ENCODE measurements at places on chromosomes 1 and 21.

DNA sequence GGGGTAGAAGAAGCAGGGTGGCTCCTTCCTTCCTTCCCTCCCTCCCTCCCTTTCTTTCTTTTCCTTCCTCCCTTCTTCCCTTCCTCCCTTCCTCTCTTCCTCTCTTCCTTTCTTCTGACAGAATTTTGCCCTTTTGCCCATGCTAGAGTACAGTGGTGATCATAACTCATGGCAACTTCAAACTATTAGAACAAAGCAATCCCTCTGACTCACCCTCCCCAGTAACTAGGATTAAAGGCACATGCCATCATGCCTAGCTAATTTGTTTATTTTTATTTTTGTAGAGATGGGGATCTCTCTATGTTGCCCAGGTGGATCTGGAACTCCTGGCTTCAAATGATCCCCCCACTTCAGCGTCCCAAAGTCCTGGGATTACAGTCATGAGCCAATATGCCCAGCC is 10.0 kb upstream of the RPE65 start:
- DNase-seq = no peak
- no peak overlapping the region for H3K4me3 ChIP-seq
- no peaks in the 10 kb centered on the region for H3K36me3 ChIP-seq

GRCh38 chr1:10389271-10389973 is 9.4 kb upstream of the PGD start:
- no peaks in the 10 kb centered on the region for H3K36me3 ChIP-seq
- no peaks in the 10 kb centered on the region for H3K27me3 ChIP-seq
- H3K27ac ChIP-seq = no peak overlapping the region
- H3K4me3 ChIP-seq = no peak overlapping the region
- DNase-seq = no peak

- H3K4me1 ChIP-seq = peaks cover 4% of the 10 kb centered on the region
- DNase-seq = no peak
- no peak overlapping the region for H3K4me3 ChIP-seq
Measured at GRCh38 chr1:25056536-25056935, 126.5 kb upstream of the RUNX3 start.

DNA sequence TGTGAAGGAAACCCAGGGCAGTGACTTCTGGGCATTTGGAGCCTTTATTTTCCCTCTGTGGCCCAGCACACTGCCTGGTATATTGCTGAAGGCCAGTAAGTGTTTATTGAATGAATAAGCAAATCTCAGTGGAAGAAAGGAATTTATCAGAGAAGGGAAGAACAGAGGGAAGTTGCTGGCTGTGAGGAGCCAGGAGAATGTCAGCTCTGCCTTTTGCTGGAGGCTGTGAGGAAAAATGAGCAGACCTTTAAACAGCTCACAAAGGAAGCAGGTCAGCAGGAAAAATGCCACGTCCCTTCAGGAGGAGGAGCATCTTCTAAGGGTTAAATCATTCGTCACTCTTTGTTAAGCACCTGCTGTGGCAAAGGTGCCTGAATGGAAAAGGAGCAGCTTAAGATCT is 75.9 kb downstream of the GIPC2 start:
- no peaks in the 10 kb centered on the region for H3K36me3 ChIP-seq
- DNase-seq = no peak
- no peak overlapping the region for H3K4me3 ChIP-seq
- no peak overlapping the region for H3K27ac ChIP-seq

- no peak overlapping the region for H3K4me3 ChIP-seq
- H3K4me1 ChIP-seq = peaks cover 10% of the 10 kb centered on the region
- no peak overlapping the region for H3K27ac ChIP-seq
- peaks cover 14% of the 10 kb centered on the region for H3K27me3 ChIP-seq
Measured at GRCh38 chr1:17569200-17570139, 30.0 kb downstream of the ARHGEF10L start.

GRCh38 chr1:41689139-41689538 is 204.7 kb upstream of the EDN2 start:
- no peaks in the 10 kb centered on the region for H3K36me3 ChIP-seq
- peaks cover 3% of the 10 kb centered on the region for H3K4me1 ChIP-seq
- H3K27me3 ChIP-seq = peaks cover 20% of the 10 kb centered on the region
- H3K27ac ChIP-seq = no peak overlapping the region
- DNase-seq = no peak

- DNase-seq = no peak
- H3K4me3 ChIP-seq = no peak overlapping the region
- H3K36me3 ChIP-seq = no peaks in the 10 kb centered on the region
- H3K4me1 ChIP-seq = no peaks in the 10 kb centered on the region
Measured at GRCh38 chr1:69045572-69045971, 522.1 kb upstream of the LRRC7 start.

GRCh38 chr1:17086751-17087150 is 32.5 kb downstream of the PADI2 start:
- no peaks in the 10 kb centered on the region for H3K4me1 ChIP-seq
- peaks cover 76% of the 10 kb centered on the region for H3K27me3 ChIP-seq
- H3K27ac ChIP-seq = no peak overlapping the region
- no peaks in the 10 kb centered on the region for H3K36me3 ChIP-seq
- no peak overlapping the region for H3K4me3 ChIP-seq
- DNase-seq = no peak

GRCh38 chr1:909861-910310 is 13.8 kb upstream of the SAMD11 start:
- no peaks in the 10 kb centered on the region for H3K36me3 ChIP-seq
- peaks cover 16% of the 10 kb centered on the region for H3K27me3 ChIP-seq
- H3K27ac ChIP-seq = no peak overlapping the region
- DNase-seq = no peak

DNA sequence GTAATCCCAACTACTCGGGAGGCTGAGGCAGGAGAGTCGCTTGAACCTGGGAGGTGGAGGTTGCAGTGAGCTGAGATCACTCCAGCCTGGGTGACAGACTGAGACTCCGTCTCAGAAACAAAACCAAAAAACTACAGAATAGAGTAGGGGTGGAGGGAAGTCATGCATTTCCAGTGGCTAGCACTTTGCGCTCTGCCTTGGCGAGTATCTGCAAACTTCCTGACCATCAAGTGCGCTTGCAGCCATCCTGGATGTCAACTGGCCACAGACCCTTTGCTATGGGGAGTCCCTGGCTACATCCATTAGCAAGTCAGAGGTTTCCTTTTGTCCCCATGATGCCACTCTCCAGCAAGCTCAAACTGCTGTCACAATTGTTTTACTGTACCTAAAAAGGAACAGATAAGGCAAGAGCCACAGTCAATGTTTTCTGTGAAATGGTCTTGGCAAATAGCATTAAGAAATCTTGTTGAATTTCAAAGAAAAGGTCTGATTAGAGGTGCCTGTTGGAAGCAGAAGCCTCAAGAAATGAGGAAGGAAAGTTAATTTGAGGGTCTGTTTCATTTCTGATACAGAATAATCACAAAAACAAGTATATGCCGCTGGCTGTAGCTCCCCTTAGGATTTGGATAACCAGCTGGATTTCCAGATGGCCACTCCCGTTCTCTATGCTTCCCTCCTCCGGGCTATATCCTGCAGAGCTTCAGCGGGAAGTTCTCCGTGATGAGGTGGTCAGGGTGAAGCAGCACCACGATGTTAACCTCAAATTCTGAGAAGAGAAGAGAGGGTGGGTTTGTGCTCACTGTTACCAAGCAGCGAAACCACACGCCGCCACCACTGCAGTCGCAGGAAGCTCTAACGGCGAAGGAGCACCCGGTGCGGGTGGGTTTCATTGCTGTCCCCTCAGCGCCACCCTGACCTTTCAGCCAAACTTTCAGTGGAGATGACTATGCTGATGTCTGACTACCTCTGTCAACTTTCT is 42.0 kb downstream of the VPS26C start:
- H3K27ac ChIP-seq = no peak overlapping the region
- no peak for DNase-seq
- peaks cover 71% of the 10 kb centered on the region for H3K36me3 ChIP-seq

GRCh38 chr1:28197682-28198415 is 21.4 kb upstream of the PTAFR start:
- H3K36me3 ChIP-seq = peaks cover 47% of the 10 kb centered on the region
- peaks cover 15% of the 10 kb centered on the region for H3K4me1 ChIP-seq
- H3K27ac ChIP-seq = no peak overlapping the region
- no peak overlapping the region for H3K4me3 ChIP-seq
- H3K27me3 ChIP-seq = no peaks in the 10 kb centered on the region
- no peak for DNase-seq

- no peaks in the 10 kb centered on the region for H3K4me1 ChIP-seq
- H3K4me3 ChIP-seq = no peak overlapping the region
- no peak for DNase-seq
- H3K36me3 ChIP-seq = no peaks in the 10 kb centered on the region
- H3K27ac ChIP-seq = no peak overlapping the region
Measured at GRCh38 chr1:243529512-243529911, 273.7 kb downstream of the SDCCAG8 start.

- no peaks in the 10 kb centered on the region for H3K4me1 ChIP-seq
- DNase-seq = no peak
- H3K27ac ChIP-seq = no peak overlapping the region
- no peaks in the 10 kb centered on the region for H3K27me3 ChIP-seq
- H3K36me3 ChIP-seq = peaks cover 69% of the 10 kb centered on the region
- no peak overlapping the region for H3K4me3 ChIP-seq
Measured at GRCh38 chr1:246631426-246631825, 65.2 kb downstream of the CNST start.

DNA sequence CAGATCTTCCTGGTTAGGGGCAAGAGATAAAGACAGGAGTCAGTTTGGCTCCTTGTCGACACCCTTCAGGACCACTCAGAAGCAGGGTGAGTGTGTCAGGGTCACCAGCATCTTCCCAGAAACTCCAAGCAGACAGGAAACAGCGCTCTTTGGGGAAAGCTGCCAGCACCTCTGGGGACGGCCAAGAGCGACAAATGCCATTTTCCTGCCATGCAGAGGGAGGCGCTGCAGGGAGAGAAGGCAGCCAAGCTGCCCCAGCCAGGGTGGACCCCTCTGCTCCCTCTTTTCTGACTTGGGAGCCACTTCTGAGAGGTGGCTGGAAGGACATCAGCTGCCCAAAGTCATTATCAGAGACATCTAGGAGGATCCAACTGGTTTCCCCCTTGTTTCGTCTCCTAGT is 29.0 kb downstream of the SIM2 start:
- H3K36me3 ChIP-seq = no peaks in the 10 kb centered on the region
- no peak for DNase-seq
- peaks cover 3% of the 10 kb centered on the region for H3K4me1 ChIP-seq
- peaks cover 68% of the 10 kb centered on the region for H3K27me3 ChIP-seq
- H3K27ac ChIP-seq = no peak overlapping the region

- peaks cover 17% of the 10 kb centered on the region for H3K4me1 ChIP-seq
- H3K27ac ChIP-seq = peak overlapping the region; percentile 85
- peak overlapping the region; percentile 93 for H3K4me3 ChIP-seq
- no peaks in the 10 kb centered on the region for H3K27me3 ChIP-seq
Measured at GRCh38 chr1:155272466-155273342, 600 bp downstream of the CLK2 start.

DNA sequence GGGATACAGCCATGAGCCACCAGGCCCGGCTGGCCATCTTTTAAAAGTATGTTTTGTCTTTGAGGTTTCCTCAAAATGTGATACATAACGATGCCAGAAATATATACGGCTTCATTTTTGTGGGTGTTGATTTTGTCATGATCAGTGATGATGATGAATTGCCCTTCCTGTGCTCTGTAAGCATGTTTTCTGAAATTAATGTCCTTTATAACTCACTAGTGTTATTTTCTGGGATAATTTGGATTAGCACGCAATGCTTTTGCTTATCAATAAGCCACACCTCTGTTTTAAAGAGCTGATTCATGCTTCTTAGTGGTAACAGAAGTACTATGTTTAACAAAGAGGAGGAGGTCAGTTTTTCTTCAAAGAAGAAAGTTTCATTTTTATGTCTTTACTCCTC is 25.6 kb downstream of the PHACTR4 start:
- H3K27ac ChIP-seq = peak overlapping the region; percentile 74
- no peaks in the 10 kb centered on the region for H3K27me3 ChIP-seq
- no peak overlapping the region for H3K4me3 ChIP-seq
- peaks cover 12% of the 10 kb centered on the region for H3K36me3 ChIP-seq
- DNase-seq = peak; percentile 58

GRCh38 chr21:33733601-33734000 is 91.3 kb downstream of the ITSN1 start:
- DNase-seq = no peak
- H3K4me3 ChIP-seq = no peak overlapping the region
- H3K36me3 ChIP-seq = no peaks in the 10 kb centered on the region
- H3K27me3 ChIP-seq = no peaks in the 10 kb centered on the region
- no peaks in the 10 kb centered on the region for H3K4me1 ChIP-seq

- H3K36me3 ChIP-seq = no peaks in the 10 kb centered on the region
- H3K4me3 ChIP-seq = no peak overlapping the region
- no peak for DNase-seq
- peaks cover 8% of the 10 kb centered on the region for H3K4me1 ChIP-seq
Measured at GRCh38 chr1:8456308-8456912, 138.5 kb downstream of the SLC45A1 start.

DNA sequence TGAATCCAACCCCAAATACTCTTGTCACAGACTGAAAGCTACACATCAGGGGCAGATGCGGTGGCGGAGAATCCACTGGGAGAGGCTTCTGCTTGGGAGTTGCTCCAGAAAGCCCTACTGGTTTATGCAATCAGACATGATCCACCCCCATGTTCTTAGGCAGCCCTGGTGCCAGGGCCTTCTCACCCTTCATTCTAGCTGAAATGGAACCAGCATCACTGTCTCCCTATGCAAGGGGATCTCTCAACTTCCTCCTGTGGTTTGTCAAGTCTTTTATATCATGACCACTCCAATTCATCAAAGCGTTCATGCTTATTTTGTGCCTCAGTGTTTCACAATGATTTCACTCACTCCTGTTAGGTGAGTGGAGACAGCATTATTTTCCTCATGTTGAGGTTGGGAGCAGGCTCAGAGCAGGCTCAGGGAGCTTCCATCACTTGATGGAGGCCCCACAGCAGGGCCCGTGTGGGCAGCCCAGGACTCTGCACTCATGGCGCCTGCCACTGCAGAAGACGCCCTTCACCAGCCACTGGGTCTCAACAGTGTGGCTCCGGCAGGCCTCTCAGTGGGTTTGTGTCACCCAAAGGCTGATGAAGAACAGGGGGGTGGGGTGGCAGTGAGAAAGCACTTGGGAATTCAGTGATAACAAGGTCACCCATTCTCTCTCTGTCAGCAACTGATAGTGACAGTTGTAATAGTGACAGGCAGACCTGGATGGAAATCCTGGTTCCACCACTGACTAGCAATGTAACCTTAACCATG is 67.1 kb downstream of the CD58 start:
- DNase-seq = peak; percentile 90
- H3K27me3 ChIP-seq = no peaks in the 10 kb centered on the region
- H3K36me3 ChIP-seq = no peaks in the 10 kb centered on the region
- H3K4me1 ChIP-seq = peaks cover 79% of the 10 kb centered on the region

GRCh38 chr21:31299291-31300147 is 44.5 kb downstream of the TIAM1 start:
- H3K27me3 ChIP-seq = peaks cover 20% of the 10 kb centered on the region
- H3K4me1 ChIP-seq = no peaks in the 10 kb centered on the region
- no peaks in the 10 kb centered on the region for H3K36me3 ChIP-seq
- DNase-seq = no peak
- no peak overlapping the region for H3K27ac ChIP-seq

DNA sequence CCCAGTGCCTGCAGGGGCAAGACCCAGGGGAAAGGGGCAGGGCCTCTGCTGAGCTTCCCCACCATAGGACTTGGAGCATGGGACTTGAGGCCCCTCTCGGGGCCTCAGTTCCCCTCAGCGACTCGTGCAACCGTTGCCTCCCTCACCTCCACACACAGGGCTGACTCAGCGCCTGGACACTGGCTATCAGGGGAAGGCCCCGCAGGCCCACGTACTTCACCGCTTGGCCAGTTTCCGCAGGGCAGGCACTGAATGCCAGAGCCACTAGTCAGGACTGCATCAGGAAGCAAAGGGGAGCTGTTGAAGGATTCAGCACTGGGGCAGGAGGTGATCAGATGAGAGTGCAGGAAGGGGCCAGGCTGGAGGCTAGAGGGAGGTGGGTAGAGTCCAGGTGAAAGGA is 15.5 kb upstream of the FAM131C start:
- H3K36me3 ChIP-seq = no peaks in the 10 kb centered on the region
- H3K27ac ChIP-seq = no peak overlapping the region
- H3K4me1 ChIP-seq = peaks cover 10% of the 10 kb centered on the region
- H3K27me3 ChIP-seq = no peaks in the 10 kb centered on the region
- peak; percentile 48 for DNase-seq

Data from K562 (cell line).